AG09319 (cell line): ENCODE measurements at places on chromosomes 5 and 9.

GRCh38 chr9:134436379-134436762 lies 110.1 kb downstream of the RXRA start:
- DNase-seq = no peak

- no peak for DNase-seq
These were observed 42.6 kb upstream of the TNFAIP8 start for GRCh38 chr5:119313197-119313596.

DNA sequence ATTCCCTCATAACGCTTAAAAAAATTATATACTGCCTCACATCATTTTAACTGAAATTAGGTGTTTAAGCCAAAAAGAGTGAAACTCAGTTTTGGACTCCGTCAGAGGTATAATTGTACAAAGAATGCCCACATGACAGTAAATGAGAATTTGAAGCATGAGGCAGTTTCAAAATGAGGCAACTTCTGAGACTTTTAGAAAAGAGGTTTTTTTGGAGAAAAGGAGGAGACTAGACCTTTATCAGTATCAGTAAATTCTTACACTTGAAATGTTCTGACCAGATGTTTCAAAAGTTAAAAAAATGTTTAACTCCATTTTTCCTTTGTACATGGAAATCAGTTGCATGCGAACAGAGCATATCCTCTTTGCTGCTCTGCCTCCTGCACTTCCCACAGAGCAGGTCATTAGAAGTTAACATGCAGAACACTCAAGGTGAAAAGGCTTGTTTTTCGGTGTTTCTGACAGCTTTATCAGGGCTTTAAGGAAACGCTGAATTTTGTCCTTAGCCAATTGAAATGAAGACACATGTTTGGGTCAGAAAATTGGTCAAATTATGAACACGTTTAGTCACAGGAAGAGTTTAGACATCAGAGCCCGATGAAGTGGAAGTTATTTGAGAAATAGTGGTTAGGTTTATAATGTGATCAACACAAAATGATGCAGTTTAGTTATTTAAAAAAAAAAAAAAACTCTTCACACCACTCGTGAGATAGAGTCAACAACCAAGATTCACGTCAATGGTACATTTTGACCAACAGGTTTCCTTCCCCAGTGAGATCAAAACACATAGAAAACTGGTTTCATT lies 59.5 kb downstream of the PIK3R1 start:
- DNase-seq = no peak

DNA sequence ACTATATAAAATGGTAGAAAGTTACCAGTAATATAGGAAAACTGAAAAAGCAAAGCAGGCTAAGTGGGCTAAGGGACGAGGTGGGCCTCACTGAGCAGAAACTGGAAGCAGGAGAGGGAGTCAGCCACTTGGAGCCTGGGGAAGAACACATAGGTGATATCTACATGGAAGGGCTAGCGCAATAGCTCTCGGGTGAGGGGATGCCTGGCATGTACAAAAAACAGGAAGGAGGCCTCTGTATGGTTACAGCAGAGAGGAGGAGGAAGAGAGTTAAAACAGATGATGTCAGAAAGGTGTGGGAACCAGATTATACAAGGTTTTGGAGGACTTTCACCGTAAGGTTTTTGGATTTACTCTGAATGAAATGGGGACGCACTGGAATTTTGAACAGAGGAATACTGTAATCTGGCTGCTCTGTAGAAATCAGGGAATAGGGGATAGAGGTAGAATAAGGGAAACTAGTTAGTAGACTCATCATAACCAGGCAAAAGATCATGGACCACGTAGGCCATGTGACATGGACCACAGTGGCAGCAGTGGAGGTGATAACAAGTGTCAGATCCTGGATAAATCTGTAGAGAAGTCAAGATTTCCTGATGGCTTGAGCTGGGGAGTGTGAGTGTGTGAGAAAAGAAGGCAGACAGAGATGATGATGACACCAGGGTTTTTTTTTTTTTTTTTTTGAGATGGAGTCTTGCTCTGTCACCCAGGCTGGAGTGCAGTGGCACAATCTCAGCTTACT lies 52.5 kb downstream of the FNBP1 start:
- DNase-seq = no peak

- DNase-seq = no peak
These were observed 480.0 kb upstream of the PAPPA start for GRCh38 chr9:115673599-115673998.
